ENCODE measurements at places on chromosomes 12 and 14.
A peak's percentile ranks its signal among the peaks of the same experiment; 100 is the strongest.

DNA sequence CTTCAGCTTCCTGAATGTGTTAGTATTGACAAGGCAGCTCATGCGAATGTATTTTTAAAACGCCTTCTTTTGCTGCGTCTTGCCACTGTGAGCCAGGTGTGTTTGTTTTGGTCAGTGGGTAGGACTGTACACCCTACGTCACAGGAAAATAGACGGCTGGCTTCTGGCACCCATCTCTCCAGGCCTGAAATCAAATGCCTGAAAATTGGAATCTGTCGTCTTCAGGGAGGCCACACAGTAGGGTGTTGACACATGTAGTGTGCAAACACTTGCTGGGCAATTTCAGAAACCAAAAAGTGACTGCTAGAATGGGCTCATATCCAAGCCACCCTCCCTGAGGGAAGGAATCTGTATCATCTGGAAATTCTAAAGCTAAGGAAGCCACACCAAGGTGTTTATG is 209.3 kb downstream of the TTC8 start:
- no peak for DNase-seq

- no peak for DNase-seq
Measured at GRCh38 chr12:64670919-64671639, 60.8 kb downstream of the RASSF3 start.

DNA sequence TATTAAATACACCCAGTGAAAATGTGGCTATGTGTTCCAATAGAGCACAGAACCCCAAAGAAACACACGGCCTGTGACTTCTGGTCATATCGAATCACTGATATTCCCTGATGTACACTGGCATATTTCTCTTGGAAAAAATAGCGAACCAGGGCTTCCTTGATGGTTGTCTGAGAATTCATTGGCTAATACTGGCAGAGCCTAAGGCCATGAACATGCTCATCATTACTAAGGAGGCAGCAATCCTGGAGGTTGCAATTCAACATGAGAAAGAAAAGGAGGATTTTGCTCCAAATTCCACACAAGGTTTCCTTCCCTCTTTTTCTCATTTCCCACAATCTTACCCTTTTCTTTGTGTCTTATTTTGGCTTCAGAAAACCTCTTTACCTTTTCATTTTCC is 212.9 kb upstream of the HMGA2 start:
- DNase-seq: no peak

DNA sequence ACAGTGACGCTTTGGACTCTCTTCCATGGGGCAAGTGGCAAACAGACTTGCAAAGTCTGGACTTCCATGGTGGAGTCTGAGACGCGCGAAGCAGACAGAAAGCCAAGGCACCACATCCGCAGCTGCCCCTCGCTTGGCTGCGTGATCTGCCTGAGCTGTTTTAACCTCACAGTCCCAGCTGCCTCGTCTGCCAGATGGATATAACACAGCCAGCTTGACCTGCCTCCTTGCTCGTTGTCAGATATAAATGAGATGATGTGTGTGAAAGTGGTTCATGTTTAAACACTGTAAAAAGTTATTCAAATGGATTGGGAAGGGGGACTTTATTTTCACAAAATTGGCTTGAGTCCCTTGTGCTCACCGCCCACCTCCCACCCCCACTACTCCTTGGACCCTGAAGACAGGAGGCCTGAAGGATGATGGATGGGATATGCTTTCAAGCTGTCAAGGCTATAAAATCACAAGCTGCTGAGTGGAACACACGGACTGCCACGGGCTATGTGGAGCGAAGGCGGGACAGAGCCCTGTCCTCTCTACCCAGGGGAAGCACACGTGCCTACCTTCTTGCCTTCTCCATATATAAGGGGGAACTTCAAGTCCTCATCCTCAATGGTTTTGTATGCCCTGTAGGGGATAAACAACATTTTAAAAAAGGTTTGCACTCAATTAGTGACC is 226.9 kb downstream of the MON2 start:
- no peak for DNase-seq

- no peak for DNase-seq
Measured at GRCh38 chr12:59787610-59788009, 191.8 kb downstream of the SLC16A7 start.

GRCh38 chr14:58808828-58809227 is 171.1 kb downstream of the DACT1 start:
- DNase-seq: no peak

DNA sequence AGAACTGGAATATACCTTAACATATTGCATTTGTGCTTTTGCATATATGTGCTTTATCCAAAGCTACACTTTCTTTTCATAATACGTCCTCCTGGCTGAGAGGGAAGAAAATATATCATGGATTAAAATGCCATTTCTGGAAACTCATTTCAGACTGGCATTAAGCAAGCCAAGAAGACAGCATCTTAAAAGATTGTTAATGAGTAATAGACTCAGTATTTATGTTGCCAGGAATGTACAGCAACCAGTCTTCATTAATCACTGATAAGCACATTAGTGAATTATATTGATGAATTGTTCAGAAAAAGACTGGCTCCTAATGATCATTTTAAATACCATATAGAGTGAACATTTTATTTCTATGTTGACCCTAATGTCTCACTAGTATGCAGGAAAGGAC is 134.9 kb upstream of the IFNG-AS1 start:
- DNase-seq: no peak

DNA sequence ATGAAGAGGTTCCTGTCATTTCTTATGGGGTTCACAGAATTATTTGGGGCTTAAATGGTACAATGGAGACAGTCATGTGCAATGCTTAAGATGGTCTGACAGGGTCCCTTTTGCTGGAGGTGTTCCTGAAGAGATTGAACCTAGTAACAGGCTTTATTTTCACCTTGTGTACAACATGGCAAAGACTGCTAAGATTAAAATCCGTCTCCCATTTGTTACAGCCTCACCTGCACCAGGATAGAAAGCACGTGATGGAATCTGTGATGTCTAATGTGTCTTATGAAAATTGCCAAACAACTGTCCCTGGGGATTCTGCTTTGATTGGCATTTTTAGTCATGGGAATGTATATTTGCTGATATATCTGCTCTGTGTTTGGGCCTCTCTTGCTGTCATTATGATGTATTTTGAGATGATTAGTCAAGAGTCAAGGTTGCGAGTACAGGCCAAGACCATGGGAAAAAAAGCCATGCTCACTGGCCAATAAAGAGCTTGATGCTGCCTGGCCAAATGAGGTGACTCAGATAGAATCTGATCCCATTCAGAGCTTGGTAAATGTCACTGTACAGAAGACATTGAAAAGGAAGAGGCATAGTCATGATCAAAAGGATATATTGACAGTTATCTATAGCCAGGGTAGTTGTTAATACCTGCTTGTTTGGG is 96.1 kb downstream of the FLRT2 start:
- DNase-seq: no peak

GRCh38 chr12:111942557-111942956 is 70.4 kb downstream of the TMEM116 start:
- DNase-seq: no peak

DNA sequence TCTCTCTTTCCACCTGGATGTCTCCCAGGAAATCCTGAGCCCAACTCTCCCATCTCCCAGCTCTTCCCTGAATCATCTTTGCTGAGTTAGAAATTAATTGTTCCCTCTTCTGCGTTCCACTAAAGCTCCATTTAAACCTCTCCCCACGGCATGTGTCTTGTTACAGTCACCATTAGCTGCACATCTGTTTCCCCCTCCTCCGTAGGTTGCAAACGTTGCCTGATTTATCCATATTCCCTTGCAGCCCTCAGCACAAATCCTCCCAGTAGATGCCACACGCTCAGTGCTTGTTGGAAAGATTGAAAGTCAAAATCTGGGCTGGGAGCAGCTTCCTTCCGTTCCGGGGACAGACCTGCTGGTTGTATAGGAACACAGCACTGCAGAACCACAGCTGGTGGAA is 90.4 kb downstream of the SLC24A4 start:
- no peak for DNase-seq

GRCh38 chr12:68180792-68181744 is 21.5 kb upstream of the IFNG start:
- DNase-seq: peak; percentile 62

DNA sequence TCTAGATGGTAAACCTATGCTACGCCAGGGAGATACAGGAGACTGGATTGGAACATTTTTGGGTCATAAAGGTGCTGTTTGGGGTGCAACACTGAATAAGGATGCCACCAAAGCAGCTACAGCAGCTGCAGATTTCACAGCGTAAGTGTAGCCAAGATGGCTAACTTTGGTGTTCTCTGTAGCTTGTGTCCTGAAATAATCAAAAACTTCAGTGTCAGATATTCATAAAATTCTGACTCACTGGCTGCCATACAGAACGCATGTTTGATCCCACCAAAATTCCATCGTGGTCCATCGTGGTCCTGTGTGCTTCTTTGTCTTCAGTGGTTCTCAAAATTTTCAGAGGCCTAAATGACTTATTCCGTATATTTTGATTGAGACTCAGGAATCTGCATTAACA is 1.3 kb downstream of the STRAP start:
- DNase-seq: no peak

- DNase-seq: no peak
Measured at GRCh38 chr14:24270537-24271133, 762 bp downstream of the RABGGTA start.

DNA sequence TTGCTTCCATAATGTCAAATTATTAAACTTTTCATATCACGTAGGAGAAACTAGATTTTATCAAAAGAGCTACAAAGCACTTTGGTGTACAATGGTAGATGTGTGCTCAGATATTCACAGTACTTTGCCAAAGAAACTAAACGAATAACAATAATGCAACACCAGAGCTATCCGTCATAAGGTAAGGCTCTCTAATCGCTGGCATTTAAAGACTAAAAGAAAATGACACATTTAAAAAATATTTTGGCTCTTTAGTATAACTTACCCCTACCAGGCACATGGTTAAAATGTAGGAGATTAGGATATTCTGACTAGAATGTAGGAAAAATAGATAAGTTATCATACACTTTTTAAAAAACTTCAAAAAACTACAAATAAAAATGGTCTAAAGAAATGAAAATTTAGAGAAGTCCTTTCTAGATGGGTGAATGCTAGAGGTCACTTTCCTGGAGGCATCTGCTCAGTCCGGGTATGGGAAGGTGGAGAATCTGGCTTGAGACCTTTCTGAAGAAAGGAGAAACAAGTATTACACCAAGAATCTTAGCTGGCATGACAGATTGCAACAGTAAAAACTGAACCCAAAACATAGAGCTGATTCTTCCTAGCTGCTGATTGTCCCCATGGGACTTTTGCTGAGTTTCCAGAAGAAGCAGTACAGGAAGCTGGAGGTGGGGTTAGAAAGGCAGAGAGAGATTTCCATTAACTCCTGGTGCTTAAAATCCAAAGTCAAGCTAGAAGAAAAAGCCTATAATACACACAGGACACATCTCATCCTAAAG is 67.9 kb downstream of the FAR2 start:
- no peak for DNase-seq

DNA sequence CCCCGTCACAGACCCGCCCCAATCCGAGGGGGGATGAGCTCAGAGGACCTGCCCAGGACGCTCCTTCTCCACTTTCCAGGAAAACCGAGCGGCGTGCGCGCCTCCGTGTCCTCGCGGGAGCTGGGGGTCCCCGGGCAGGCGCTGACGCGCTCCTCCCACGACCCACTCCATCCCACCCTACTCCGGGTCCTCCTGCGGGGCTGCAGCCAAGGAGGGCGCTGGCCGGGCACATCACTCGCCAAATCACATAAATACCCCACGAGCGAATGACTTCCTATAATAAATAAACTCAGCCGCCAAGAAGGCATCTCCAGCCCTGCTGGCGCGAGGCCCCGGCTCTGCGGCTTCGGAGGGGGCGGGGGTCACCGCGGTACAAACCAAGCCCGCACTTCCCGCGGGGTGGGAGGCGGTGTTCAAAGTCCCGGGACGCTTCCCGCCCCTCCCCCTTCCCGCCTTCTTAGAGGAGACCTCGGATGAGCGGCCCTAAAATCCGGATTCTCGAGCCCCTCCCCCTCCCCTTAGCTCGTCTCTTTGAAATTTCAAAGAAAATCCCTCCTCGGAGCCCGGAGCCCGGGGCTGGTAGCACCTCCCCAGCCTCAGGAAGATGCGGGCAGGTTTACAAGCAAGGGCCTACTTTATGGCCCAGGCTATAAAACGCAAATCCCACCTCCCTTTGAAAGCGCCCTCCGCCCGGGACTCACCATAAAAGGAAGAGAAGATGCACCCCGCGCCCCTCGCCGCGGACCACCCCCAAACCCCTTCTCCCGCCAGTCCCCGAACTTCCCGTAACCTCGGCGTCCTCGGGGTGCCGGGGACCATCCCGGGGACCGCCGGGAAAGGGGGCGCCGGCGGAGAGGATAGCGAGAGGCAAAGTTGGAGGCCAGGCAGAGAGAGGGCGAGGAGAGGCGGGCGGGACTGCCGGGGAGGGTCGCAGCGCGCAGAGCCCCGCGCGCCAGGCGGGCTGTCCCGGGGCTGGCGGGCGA is 712 bp upstream of the FZD10 start:
- no peak for DNase-seq

- peak; percentile 60 for DNase-seq
Measured at GRCh38 chr14:54893151-54893760, 9.4 kb downstream of the GCH1 start.

GRCh38 chr12:111081600-111081999 is 161.2 kb upstream of the MYL2 start:
- DNase-seq: no peak

DNA sequence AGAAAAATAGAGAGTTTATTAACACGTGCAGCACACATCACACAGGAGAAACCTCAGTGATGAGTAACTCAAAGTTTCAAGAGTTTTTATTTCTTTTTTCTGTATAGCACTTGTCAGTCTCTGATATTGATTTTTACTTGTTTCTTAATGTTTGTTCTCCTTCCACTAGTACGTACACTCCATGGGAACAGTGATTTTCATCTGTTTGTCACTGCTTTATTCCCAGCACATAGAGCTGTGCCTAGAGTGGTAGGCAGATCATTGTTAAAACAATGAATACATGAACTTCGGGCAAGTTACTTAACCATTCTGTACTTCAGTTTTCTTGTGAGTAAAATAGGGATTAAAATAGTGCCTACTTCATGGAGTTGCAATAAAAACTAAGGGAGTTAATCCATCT is 46.6 kb downstream of the ETV6 start:
- DNase-seq: no peak

DNA sequence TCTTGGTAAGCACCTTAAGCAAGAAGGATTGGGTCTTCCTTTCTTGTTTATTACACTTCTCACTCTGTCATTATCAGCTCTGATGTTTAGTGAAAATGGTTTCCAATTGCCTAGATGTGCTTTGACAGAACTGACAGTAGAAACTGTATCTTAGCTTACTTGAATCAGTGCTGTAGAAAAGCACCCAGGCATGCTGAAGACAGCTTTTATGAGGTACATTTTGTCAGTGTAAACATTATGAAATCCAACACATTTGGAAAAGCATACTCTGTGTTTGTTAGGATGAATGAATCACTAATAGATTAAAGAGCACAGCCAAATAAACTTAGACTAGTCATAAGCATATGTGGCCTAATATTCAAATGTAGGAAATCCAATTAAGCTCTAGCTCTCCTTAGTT is 290.2 kb upstream of the NPAS3 start:
- DNase-seq: no peak

DNA sequence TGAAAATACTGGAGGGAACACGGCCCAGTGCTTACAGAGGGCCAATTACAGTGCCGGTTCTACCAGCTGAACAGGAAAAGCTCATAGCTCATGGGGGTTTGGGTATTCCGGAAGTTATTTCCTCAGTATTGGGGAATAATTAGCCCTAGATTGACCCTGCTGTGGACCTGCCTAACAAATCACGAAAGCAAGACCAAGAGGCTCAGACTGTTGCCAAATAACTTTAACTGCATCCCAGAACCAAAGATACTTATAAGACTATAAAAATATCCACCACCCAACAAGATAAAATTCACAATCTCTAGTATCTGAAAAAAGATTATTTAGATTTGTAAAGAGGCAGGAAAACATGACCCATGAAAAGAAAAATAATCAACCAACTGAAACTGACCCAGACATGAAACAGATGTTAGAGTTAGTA is 8.0 kb upstream of the OR5AU1 start:
- no peak for DNase-seq
